Left lobe of liver (tissue), 2 donors: ENCODE measurements at places on chromosomes 1 and 21. TPM values are rescaled to one million over a fixed set of nuclear protein-coding genes. Genes with fewer than 3 reads are reported as not detected.

The ACTL8 gene
- not detected for total RNA-seq

The AGT gene
- total RNA-seq, result 2,376 TPM

The ATP1A2 gene
- total RNA-seq, result 0.45 TPM

The RAB25 gene
- 1.7 TPM for total RNA-seq

The ZNF683 gene
- total RNA-seq, result not detected
